ENCODE measurements at places on chromosomes 12 and 14.
A peak's percentile ranks its signal among the peaks of the same experiment; 100 is the strongest.

DNA sequence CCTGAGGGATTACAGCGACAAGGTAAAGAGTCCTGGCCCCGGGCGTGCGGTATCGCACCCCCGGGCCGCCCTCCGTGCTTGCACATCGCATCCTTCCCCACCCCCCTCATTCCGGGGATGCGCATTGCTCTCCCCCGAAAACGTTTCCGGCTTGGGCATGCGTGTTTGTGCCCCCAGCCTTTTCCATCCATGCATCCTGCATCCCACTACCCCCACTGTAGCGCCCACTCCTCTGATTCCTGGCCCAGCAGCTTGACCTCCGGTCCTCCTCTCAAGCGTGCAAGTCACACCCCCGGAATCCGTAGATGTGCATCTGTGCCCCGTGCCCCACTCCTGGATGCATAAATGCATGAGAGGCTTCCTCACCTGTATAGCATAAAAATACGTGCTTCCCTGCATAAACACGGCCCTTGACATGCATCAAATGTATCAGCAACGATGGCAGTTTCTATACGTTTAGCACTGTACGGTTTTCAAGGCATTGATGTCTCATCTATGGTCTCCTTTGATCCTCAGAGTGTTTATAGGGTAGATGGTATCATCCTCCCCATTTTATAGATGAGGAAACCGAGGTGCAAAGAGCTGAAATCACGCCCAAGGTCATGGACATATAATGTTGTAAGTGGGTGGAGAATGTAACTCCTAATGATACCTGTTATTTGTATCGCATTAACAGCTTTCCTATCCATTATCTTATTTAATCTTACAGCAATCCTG is 484 bp downstream of the RIC8B start:
- peak; percentile 52 for DNase-seq

GRCh38 chr14:91521061-91521640 is 11.0 kb upstream of the PPP4R3A start:
- no peak for DNase-seq

GRCh38 chr12:74899031-74899829 is 310.4 kb downstream of the KCNC2 start:
- no peak for DNase-seq

GRCh38 chr12:108090932-108091678 is 38.0 kb upstream of the WSCD2 start:
- no peak for DNase-seq

GRCh38 chr12:102551186-102551585 is 70.8 kb upstream of the IGF1 start:
- DNase-seq: no peak

DNA sequence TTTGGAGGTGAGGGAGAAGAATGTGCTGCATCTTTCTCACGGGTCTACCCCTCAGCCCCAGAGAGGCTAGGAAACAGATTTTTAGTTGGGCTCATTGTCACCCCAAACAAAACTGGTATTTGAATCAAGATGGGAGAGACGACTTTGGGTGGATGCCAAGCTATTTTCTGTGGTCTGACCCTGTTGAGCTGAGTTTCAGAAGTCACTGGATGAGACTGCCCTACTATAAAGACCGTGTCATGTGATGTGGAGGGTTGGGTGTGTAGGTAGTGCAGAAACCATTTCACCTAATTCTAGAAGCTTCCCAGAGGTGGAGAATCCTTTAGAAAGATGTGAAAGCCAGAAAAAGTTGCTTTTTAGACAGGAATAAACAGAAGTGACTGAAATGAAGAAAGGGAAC is 60.2 kb downstream of the IFT43 start:
- DNase-seq: no peak

DNA sequence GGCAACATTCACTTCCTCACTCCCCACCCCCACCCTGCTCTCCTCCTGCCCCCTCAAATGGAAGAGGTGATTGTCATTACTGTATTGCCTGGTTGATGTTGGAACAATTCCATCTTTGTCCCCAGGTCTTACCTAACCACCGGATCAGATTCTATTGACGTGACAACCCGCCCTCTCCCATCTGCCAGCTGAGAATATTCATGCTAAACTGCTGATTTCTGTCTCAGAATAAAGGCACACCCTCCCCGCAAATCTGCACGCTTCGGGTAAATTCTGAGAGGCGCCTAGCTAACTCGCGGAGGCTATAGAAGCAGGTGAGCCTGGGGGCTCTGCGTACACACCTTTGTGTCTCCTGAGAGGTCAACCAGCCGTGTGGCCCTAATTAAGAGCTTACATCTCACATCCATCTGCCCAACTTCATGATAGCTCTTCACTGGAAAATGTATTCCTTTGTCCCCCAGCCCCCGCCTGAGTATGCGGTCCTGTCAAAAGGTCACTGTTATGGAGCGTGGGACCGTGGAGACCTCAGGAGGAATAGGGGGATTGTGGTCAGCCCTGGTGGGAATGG is 1054.3 kb downstream of the VRK1 start:
- DNase-seq: no peak

- DNase-seq: no peak
These were observed 67.0 kb upstream of the BEGAIN start for GRCh38 chr14:100654025-100654813.

DNA sequence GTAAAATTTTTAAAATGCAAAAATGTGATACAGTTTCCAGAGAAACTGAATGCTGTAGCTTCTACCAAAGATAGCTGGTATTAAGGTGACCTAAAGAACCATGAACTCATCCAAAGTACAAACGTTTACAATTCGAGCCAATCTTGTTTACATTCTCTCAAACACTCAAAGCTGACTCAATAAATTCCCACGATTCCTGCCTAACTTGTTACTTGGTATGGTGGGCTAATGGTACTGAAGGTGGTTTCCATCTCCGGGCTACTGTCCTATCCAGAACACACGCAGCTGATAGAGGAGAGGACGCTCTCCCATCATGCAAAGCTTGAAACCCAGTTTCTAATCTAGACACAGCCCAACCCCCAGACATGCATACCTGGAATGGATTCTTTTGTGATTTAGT is 31.5 kb downstream of the RAD9B start:
- no peak for DNase-seq

DNA sequence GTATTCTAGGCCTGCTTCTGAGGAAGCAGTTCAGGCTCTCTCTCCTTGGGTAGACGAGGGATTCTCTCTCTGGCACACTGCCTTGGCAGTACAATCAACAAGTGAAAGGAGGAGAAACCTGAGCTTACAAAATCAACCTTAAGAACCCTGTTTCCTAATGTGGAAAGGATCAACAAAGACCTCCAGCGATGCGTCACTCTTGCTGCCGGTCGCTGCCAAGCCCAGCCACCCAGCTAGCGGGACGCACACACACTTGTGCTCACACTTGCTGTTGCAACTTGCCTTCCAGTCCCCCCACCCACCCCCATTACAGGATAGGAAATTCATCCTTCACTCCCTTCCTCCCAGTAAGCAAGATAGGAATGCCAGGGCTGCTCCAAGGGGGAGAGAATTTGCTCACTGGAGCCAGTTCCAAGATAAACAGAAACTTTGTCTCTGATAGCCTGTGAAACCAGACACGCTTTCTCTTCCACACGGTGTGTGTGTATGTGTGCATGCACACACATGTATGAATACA is 144.3 kb downstream of the BCL11B start:
- no peak for DNase-seq
